CD4-positive, alpha-beta T cell treated with Interleukin-17A for 1 hour (primary cell): ENCODE measurements at places on chromosomes 7 and 10.

- DNase-seq: no peak
Measured at GRCh38 chr10:123496375-123496774, 169.8 kb upstream of the GPR26 start.

DNA sequence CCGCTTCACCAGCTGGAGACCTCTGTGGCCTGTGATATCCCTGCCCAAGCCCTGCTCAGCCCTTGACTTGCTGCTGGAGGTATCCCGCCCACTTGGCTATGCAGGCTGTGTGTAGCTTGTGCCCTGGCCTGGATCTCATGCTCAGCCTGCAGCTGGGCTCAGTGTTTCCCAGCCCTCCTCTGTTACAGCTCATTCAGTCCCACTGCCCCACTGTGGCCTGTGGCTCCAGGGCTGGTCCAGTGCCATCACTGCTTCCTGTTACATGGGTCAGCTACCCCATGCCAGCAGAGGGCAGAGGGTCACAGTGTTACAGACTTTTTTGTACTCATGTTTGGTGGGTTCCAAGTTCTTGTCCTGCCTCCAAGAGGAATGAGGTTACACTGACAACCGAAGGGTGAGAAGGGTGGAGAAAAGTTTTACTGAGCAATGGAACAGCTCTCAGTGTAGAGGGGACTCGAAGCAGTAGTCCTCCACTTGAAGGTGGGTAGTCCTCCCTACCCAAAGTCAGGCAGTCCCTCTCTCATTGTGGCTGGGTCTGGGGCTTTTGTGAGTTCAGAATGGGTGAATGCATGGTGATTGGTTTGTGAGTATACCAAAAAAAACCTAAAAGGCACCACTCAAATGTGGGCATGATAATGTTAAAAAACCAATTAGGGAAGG, 100.4 kb downstream of the ANKRD7 start:
- DNase-seq: no peak

GRCh38 chr10:88156341-88156740, 292.9 kb downstream of the PTEN start:
- no peak for DNase-seq

DNA sequence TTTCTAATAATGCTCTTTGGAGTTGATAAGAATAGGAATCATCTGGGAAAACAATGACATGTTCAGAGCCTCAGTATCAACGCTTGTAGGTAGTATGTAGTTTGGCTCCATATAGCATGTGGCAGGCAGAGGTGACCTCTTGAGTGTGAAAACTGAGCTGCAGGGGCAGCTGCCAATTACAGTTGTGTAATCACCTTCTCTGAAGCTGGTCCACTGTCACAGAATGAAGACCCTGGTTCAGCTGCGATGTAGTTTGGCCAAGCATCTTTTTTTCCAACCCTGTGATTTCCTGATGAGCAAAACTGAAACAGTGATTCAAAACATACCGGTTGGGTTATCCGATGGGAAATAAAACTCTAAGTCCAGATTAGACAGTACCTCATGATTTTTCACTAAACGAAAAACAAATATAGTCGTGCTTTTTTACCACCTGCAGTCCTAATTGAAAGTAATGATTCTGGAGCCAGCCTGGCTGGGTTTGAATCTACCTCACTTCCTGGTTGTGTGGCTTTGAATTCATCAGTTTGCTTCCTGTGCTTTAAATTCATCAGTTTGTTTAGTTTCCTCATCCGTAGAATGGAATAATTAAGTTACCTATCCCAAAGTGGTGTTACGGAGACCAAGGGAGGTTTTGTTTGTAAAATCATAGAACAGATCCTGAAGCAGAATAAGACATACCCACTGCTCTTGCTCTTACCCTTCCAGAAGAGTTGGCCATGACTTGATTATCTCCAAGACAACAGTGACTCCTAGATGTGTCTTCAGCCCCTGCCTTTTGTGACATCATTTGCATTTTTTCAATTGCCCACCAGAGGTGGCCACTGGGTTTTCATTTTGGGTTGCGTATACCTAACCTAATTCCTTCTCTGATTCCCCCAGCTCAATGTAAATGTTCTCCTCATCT, 87.4 kb downstream of the CELF2 start:
- peak; percentile 26 for DNase-seq

- peak; percentile 28 for DNase-seq
Measured at GRCh38 chr7:142583446-142583845, 165.8 kb upstream of the PRSS1 start.

GRCh38 chr10:122206471-122207065, 64.5 kb upstream of the BTBD16 start:
- DNase-seq: no peak

DNA sequence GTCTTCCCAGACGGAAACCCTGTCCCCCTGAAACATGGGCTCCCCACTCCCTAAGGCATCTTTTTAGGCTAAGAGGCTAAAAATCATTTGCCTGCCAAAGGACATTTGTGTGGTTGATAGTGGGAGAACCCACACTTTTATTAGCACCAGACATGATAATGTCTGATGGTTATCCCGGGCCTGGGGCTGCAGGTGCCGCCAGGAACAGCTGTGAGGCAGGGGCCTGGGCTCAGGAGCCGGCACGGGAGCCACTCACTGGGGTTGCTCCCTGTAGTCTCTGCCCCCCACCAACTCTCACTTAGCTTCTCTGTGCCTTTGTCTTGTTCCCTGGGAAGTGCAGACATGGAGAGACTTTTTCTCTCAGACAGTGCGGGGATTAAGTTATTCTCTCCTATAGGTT, 193.6 kb downstream of the GLRX3 start:
- no peak for DNase-seq

DNA sequence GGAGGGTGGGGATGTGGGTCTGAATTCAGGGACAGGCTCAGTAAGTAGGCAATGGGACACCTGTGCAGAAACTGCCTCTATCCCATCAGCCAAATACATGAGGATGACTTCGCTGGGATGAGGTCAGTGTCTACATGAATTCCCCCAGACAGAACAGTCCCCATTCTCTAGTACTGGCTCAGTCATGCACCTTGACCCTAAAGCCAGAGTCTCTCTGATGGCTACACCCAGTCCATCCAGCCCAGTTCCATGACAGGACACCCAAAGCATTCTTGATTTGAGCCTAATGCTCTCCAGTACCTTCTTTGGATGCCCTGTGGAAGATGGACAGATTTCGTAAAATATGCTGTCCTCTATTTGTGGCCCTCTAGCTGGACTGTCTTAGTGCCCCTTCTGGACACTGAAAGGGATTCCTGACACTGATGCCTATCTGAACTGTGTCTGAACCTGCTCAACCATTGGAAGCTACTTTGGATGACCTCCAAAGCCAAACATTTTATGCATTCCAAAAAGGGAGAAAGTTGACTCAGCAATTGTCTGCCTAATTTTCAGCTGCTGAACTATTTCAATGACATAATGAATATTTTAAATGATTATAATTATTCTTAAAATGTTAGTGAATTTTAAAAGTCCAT, 14.6 kb downstream of the SFRP4 start:
- DNase-seq: no peak

DNA sequence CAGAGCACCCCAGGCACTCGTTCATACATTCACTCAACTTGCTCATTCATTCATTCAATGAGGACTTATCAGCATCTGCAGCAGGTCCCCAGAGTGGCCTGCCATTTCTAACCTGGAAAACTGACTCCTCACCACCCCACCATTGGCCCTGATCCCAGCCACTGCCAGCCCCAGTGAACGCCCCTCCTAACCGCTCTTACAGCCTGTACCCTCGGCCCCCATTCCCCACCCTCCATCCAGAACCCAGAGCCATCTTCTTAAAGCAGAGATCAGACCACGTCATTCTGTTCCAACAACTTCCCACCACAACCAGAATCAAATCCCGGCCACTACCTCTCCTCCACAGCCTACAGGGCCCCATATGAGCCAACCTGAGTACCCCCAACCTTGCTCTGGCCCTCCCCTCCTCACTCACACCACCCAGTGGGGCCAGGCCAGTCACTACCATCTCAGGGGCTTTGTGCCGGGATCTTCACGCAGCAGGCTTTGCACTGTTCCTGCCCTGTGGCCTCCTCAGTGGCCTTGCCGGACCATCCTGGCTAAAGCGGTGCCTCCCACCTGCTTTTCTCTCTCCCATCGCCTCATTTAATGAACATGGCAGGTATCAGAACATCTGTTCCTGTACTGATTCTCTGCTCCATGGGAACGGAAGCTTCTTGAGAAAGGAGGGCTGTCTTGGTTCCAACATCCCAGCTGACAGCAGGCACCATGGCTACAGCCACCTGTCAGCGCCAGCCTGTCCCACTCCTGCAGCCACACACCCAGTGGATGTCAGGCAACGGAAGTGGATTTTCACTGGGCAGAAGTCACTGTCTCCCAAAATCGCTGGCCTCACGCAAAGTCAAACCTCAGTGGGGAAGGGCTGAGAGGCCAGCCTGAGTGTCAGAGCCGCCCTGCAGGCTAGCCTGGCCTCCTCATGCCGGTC, 45.4 kb downstream of the FAM53B start:
- DNase-seq: no peak

DNA sequence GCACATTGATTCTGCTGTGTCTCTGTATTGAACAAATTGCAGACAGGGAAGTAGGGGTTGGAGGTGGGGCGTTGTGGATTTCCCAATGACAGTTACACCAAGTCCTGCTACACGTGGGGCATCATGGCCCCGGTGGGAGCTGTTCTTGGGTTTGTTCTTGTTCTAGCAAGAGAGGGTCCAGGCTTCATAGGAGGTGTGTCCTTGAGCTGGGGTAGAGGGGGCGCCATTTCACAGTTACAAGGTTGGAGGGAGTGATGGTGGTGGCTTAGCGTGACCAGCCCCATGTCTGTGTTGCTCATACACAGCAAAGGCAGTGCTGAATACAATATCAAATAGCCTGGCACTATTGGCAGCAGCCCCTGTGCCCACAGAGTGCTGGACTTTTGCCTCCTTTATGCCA, 15.7 kb downstream of the SH2D4B start:
- no peak for DNase-seq
